ENCODE measurements at places on chromosomes 1 and 21.
A peak's percentile ranks its signal among the peaks of the same experiment; 100 is the strongest.

GRCh38 chr1:233503366-233503954, 110.4 kb upstream of the KCNK1 start:
- DNase-seq: no peak

GRCh38 chr1:156625436-156626078, 6.3 kb downstream of the HAPLN2 start:
- DNase-seq: peak; percentile 66

- no peak for DNase-seq
Measured at GRCh38 chr1:44013949-44014348, 17.3 kb downstream of the SLC6A9 start.

GRCh38 chr1:30413606-30414005, 309.8 kb downstream of the MATN1 start:
- DNase-seq: no peak

GRCh38 chr1:117607471-117607870, 1.6 kb downstream of the TENT5C start:
- no peak for DNase-seq

DNA sequence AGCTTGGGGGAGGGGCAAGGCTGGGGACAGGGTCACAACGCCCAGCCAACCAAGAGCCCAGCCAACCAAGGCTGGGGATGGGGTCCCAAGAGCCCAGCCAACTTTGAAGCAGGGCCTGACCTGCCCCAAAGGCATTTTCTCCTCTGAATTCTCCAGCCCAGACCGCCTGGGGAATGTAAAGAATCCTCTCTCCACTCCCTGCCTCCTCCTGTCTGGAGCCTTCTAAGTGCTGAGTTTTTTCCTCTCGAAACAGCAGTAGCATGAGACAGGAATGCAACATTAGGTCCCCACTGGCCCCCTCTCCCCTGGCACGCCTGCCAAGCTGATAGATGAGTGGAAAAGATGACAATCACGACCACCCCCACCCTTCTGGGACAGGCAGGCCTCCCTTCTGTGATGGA, 17.0 kb downstream of the C1orf198 start:
- no peak for DNase-seq

Data from stimulated activated CD4-positive, alpha-beta T cell treated with anti-CD3 and anti-CD28 coated beads, Interleukin-1b, Interleukin-23, amount 100 ng/mL, for 4 hours (primary cell).